ENCODE measurements at places on chromosomes 7 and 10. TPM values are rescaled to one million over a fixed set of nuclear protein-coding genes. Genes with fewer than 3 reads are reported as not detected.

- DNase-seq: peak; percentile 46
Observed at GRCh38 chr7:93968911-93969620, 35.1 kb downstream of the BET1 start.

ZDHHC4 gene
- total RNA-seq: 55.4 TPM

UCN3 gene
- not detected for total RNA-seq

VAX1 gene
- not detected for total RNA-seq

GRCh38 chr7:141550386-141551093 lies 670 bp upstream of the AGK start:
- peak; percentile 49 for DNase-seq

GRCh38 chr10:5595994-5596471 lies 70.4 kb downstream of the ASB13 start:
- peak; percentile 95 for DNase-seq

- peak; percentile 23 for DNase-seq
Observed at GRCh38 chr7:150738591-150739001, 1.4 kb downstream of the GIMAP5 start.

- no peak for DNase-seq
Observed at GRCh38 chr7:30708412-30708811, 26.2 kb upstream of the CRHR2 start.

MRLN gene
- total RNA-seq: not detected

PDE1C gene
- total RNA-seq: 43.1 TPM

GRCh38 chr10:84478151-84478550 lies 149.8 kb downstream of the CCSER2 start:
- peak; percentile 49 for DNase-seq

DNA sequence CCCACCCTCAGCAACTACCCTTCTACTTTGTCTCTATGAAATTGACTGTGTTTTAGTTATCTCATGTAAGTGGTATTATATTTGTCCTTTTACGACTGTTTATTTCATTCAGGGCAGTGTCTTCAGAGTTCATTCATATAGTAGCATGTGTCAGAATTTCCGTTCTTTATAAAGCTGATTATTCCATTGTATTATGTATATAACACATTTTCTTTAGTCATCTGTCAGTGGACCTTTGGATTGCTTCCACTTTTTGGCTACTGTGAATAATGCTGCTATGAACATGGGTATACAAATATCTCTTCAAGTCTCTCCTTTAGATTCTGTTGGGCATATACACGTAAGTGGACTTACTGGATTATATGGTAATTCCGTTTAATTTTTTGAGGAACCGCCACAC lies 14.5 kb downstream of the SLF2 start:
- no peak for DNase-seq

- DNase-seq: no peak
Observed at GRCh38 chr10:23927576-23928325, 281.2 kb upstream of the KIAA1217 start.

- DNase-seq: no peak
Observed at GRCh38 chr10:106992055-106992454, 172.5 kb downstream of the SORCS1 start.

- no peak for DNase-seq
Observed at GRCh38 chr7:12646139-12646538, 41.3 kb upstream of the ARL4A start.

DNA sequence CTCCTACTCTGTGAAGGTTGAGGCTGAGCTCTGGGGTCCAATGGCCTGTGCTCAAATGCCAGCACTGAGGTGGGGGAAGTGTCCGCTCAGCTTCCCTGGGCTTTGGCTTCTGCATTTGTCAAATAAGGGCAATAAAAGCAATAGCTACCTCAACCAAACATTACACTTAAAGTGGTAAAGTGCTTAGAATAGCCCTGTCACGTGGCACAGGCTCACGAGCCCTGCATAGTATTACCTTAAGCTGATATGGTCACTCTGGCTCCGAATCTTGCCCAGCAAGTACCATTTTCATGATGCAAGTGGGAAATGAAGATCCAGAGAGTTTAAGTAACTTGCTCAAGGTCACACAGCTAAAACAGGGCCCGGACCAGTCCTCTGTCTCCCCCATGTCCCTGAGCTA lies 451.1 kb upstream of the ZMIZ1 start:
- DNase-seq: no peak

PNLIPRP3 gene
- not detected for total RNA-seq

C7orf33 gene
- not detected for total RNA-seq

- no peak for DNase-seq
Observed at GRCh38 chr10:115942101-115942500, 330.9 kb downstream of the GFRA1 start.

DNA sequence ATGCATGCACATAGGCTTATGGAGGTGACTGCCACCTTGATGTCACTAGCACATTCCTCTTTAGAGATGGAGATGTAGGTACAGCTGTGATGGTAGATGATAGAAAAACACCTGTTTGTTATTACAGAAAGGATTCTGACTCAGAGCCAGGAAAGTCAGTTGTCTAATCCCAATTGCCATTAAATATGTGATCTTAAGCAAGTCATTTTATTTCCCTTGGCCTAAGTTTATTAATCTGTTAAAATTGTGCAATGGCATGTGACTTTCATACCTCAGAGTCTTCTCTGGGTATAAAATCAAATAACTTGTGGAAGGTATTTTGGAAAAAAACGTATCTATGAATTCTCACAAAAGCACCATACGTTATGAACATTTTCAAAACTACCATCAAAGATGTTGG lies 123.9 kb upstream of the BET1 start:
- DNase-seq: no peak

DNA sequence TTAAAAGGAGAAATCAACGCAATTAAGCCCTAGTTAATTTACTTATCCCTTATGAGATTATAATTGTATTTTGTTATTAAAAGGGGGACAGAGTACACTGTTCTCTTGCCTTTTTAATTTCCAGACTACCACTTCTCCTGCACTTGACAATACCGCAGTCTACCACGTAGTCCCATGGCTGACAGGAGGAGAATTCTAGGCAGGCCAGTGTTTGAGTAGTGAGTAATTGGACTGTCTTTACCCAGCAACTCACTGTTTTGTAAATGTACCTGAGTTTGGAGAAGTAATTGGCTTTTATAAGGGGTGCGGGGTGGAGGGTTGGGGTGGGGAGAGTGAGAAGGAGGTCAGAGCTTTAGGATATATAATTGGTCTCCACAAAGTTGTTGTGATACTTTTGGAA lies 85.4 kb downstream of the CFTR start:
- no peak for DNase-seq

GRCh38 chr10:79244841-79245504 lies 102.3 kb upstream of the PPIF start:
- peak; percentile 52 for DNase-seq

GRCh38 chr7:78151229-78151628 lies 352.7 kb downstream of the PHTF2 start:
- peak; percentile 94 for DNase-seq

GRCh38 chr7:131878777-131879176 lies 322.3 kb upstream of the PODXL start:
- no peak for DNase-seq

DNA sequence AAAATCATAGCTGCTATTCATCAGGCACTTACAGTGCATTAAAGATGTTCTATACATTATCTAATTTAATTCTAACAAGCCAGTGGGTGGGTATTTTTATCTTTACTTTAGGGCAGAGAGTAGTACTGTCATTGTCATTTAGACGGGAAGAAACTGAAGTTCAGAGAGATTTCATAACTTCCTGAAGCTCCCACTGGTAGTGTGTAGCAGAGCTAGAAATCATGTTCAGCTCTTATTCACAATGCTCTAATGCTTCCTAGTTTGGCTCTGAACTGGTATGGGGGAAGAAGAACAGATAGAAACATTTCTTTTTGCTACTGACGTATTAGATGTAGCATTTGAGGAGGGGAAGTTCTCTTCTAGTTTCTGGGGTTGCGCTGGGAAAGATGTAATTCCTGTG lies 116.7 kb downstream of the CYP26A1 start:
- DNase-seq: no peak

GRCh38 chr7:158284121-158284520 lies 303.5 kb downstream of the PTPRN2 start:
- DNase-seq: no peak

GRCh38 chr10:127916826-127917225 lies 9.9 kb downstream of the PTPRE start:
- DNase-seq: no peak

STRIP2 gene
- total RNA-seq: 2.2 TPM
